ENCODE measurements at places on chromosomes 6 and 20.

GRCh38 chr20:35260426-35260825, 17.5 kb downstream of the MMP24OS start:
- no peak for DNase-seq

DNA sequence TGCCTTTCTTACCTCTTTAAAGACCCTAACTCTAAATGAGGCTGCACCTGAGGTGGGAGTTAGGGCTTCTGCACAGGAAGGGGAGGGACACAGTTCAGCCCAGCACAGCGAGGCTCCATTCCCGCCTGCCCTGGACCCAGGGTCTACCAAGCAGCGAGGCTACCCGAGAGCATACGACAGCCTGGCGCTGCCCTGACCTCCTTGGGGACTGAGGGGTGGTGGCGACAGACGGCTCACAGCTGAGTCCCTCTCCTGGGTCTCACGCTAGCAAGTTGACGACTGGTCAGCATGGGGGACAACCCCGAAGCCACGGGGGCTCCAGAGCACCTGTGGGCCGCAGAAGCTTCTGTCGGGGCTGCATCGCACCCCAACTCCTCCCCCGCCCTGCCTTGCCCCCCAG, 24.4 kb downstream of the SLC17A9 start:
- no peak for DNase-seq

DNA sequence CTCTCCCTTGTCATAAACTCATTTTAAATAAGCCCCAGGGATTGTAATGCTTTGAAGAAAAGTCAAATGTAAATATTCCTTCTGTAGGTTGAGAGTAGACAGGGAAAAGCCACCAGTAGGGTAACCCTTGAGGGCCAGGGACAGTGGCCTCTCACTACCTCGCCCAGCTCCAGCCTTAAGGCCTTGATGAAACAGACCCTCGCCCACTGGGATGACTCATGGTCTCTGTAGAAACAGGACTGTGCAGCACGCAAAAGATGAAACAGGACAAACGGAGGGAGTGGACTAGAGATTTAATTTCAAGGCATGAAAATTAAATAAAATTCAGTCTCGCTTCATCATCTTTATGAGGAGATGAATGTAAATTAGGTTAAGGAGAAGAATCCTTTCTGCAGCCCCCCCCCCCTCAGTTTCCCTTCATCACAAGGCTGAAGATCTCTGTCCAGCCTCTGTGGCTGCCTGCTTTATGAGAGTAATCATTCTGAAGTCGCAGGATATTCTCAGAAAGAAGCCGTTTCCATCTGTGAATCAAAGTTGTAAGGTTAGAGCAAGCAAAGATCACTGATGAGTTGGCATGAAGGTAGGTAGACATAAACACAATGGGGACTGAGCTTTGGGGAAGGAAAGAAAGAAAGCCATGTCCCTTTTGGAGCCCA, 60.4 kb downstream of the TMEM200A start:
- no peak for DNase-seq

DNA sequence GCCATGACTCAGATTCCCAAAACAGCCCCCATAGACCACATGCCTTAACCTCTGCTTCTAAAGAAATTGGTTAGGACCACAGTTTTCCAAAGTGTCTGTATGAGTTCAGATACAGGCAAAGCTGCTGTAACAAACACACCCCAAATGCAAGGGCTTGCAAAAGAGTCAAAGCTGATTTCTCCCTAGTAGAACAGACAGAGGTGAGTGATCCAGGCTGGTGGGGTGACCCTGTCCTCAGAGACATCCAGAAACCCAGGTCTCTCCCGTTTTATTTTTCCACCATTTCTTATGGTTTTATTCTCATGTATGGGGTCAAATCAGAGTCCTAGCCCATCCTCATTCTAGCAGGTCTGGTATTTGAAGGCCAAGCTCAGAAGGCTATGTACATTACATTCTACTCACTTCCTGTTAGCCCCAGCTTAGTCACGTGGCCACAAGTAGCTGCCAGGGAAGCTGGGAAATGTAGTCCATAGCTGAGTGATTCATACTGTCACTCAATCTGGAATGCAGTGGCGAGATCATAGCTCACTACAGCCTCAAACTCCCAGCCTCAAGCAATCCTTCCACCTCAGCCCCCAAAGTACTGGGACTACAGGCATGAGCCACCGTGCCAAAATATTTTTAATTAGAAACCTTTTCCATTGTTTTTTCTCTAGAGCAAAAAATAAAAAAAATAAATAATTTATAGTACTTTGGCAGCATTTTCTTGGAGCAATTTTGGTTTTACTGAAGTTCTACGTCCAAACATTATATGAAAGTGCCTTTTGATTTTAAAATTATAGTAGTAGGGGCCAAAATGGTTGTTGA, 175.2 kb downstream of the ZMYND8 start:
- no peak for DNase-seq

GRCh38 chr6:139586273-139586672, 211.8 kb upstream of the CITED2 start:
- DNase-seq, result no peak

DNA sequence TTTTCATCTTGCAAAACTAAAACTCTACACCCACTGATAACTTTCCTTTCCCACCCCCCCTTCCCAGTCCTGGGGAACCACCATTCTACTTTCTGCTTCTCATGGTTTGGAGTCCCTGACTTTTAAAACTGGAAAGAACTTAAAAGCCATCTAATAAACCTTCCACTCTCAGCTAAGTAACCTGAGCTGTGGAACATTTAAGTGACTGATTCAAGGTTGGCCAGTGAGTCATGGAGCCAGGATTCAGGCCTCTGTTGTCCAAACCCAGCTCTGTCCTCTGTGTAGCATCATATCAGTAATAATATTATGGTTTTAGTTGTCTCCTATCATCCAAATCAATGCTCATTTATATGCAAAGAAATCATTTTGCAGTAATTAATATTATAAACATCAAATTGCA, 176.0 kb upstream of the NT5E start:
- no peak for DNase-seq

GRCh38 chr20:46725186-46726165, 16.0 kb downstream of the SLC2A10 start:
- no peak for DNase-seq

DNA sequence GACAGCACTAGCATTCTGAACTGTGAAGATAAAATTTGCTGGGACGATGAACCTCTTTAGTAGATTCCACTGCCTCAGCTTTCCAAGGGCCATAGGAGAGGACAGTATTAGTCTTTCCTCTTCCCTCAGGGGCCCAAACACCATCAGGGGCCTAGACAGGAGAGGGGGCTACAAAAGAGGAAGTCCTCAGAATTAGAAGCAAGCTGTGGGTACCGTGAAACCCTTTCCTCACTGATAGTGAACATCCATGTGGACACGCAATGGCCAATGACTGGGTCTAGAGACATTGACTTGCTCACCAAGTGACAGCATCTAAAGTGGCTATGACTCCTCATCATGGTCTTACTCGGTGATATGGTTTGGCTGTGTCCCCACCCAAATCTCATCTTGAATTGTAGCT, 68.1 kb upstream of the UST start:
- no peak for DNase-seq

- DNase-seq, result no peak
Measured at GRCh38 chr20:64001607-64002011, 20.7 kb downstream of the PRPF6 start.

DNA sequence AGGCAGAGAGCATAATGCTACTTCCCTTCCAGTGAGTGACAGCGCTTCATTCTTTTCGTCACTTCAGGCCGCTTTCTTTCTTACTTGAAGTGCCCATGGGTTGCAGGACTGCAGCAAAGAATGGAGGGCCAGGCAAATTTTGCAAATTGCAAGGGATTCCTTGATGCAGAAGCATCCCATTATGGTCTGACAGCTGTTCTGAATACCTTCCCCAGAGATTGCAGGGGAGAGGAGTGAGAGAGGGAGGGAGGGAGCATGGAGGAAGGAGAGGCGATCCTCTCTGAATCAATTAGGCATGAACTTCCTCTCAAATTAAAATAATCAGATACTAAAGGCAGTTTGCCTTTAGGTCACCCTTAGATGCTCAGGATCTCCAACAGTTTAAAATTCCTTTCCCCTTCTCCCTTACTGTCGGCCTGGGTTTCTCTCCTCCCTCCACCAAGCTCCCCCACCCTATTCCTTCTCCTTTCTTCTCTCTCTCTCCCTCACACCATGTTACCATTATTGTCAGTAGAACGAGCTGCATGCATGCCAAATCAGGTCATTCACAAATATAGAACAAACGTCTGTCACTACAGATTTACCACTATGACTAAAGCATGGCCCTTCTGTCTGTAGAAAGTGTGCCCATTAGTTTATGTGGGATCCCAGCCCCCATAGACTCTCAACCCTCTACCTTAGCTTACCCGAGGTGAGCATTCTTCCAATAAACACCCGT, 289.2 kb downstream of the CD83 start:
- DNase-seq, result no peak

DNA sequence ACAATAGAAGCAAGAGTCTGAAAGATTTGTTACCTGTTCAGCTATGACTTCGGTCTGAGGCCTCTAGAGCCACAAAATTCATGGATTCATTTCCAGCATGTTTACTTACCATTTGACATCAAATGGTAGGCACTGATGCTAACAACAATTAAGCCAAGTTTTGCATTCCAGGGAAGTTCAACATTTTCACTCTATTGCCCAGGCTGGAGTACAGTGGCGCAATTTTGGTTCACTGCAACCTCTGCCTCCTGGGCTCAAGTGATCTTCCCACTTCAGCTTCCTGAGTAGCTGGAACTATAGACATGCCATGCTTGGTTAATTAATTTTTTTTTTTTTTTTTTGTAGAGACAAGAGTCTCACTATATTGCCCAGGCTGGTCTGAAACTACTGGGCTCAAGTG, 114.1 kb upstream of the SGK1 start:
- no peak for DNase-seq

GRCh38 chr20:35665949-35666288, 1.2 kb upstream of the CPNE1 start:
- DNase-seq, result no peak

DNA sequence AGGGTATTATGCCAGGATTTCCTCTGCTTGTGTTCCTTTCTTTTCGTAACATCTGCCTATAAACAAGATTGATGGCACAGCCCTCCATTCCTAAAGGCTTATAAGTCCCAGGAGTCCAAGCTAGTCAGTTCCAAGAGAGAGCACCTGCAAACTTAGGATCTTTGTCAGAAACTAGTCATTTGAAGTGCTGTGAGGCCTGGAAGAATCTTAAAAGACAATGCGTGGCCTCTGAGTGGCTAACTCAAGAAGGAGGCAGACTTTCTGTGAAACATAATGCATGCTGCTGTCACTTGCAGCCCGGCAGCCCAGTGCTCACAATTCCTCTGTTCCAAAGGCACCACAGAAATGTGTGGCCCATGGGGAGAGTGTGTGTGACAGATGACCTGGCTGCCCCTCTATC, 135.0 kb upstream of the SUPT3H start:
- DNase-seq, result no peak

DNA sequence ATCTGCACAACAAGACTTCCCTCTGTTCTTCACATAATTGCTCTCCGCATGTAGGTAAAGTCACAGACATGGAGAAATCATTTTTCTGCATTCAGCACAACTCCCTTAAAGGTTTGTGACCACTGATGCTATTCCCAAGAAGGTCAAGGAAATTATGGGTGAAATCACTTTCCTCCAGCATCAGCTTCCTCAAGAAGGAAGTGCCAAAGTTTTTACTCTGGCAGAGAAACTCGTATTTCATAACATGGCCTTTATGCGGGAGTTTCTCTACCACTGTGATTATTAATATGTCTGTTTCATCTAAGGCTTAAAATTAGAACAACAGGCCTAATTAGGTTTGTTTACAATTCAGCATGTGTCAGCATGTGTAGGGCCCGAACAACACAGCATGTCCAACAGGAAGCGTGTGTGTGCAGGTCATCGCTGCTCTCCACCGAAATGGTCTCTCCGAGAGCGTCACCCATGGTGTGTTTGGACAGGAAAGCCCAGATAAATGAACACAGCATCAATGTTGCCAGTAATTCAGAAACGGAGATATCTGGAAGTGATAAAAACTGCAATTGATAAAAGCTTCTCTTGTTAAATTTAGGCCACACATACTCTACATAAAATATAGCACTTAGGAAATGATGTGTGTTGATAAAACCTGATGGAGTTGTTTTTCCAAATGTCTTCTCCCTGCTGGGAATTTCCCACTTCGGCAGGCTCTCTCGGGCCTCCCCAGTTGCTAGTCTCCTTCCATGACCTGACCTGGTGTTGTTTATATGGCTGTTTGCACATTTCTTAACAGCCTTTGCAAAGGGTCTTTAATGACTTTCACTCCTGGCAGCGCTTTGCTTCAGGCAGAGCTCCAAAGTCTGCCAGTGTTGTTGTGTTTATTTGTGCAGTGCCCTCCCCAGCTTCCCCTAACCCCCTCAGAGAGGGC, 265.1 kb upstream of the CEP162 start:
- no peak for DNase-seq

DNA sequence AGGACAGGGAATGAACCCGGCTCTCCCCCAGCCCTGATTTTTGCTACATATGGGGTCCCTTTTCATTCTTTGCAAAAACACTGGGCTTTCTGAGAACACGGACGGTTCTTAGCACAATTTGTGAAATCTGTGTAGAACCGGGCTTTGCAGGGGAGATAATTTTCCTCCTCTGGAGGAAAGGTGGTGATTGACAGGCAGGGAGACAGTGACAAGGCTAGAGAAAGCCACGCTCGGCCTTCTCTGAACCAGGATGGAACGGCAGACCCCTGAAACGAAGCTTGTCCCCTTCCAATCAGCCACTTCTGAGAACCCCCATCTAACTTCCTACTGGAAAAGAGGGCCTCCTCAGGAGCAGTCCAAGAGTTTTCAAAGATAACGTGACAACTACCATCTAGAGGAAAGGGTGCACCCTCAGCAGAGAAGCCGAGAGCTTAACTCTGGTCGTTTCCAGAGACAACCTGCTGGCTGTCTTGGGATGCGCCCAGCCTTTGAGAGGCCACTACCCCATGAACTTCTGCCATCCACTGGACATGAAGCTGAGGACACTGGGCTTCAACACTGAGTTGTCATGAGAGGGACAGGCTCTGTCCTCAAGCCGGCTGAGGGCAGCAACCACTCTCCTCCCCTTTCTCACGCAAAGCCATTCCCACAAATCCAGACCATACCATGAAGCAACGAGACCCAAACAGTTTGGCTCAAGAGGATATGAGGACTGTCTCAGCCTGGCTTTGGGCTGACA, 28.8 kb upstream of the ZBP1 start:
- DNase-seq, result no peak

Measured in C1 segment of cervical spinal cord (tissue), 14 donors.